ENCODE measurements at places on chromosomes 16 and 17.

DNA sequence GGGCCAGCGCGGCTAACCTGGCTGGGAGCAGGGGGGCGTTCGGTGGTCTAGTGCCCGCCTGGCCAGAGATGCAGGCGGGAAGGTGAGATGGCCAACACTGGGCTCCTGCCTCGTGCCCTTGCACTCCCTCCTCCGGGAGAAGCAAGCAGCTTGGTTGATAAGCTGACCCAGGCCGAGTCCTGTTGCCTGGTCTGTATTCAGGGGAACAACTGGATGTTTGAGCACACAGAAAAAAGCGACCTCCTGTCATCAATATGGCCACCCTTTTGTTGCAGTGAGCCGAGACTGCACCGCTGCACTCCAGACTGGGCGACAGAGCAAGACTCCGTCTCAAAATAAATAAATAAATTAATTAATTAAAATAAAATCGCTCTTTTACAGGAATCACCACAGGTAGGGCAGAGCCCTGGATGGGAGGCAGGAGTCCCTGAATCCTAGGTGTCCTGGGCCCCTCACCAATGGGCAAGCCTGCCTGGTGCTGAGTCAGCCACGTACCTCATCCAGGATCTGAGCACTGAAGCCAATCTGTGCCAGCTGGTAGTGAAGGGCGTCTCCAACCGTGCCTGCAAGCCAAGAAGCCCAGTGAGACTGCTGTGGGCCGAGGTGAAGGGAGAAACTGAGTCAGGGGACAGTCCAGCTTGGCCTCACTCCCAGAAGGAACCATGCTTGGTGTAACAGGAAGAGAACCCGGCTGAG lies 31.8 kb downstream of the HASPIN start:
- H3K4me3 ChIP-seq = no peak overlapping the region
- no peak for DNase-seq

- no peaks in the 10 kb centered on the region for H3K4me1 ChIP-seq
- no peak for DNase-seq
- H3K27me3 ChIP-seq = no peaks in the 10 kb centered on the region
- no peaks in the 10 kb centered on the region for H3K36me3 ChIP-seq
These were observed 135.4 kb upstream of the KIF2B start for GRCh38 chr17:53687324-53687723.

- no peak for DNase-seq
- H3K27me3 ChIP-seq = no peaks in the 10 kb centered on the region
- no peak overlapping the region for H3K4me3 ChIP-seq
- H3K27ac ChIP-seq = no peak overlapping the region
These were observed 53.0 kb downstream of the NFAT5 start for GRCh38 chr16:69618721-69619120.

DNA sequence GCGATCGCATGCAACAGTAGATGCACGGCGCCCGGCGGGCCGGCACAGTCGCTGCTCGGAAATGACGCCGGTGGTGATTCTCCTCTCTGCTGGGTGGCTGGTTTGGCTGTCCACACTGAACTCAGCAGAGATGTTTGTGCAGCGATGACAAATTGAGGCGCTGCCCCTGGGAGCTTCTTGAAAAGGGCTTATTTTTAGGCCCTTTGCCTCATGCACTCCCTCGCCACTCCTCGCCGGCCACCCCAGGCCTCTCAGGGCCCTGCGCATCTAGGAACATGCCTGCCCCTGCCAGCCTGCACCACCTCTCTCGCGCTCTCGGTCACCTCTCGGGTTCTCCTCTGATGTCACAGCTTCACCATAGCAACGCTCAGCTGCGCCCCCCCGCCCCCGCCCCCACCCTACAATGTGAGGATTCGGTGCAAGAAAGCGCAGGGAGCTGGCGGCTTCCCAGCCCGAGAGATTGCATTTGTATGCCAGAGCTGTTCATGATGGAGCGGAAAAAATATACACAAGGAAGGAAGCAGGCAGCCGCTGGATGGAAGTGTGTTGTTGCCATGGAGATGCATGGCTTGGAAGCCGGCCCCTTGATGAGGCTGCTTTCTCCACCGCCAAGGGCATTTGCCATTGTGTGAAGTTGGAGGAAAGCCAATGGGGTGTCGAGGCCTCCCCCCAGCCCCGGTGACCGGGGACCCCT lies 81.3 kb upstream of the PLCG2 start:
- DNase-seq = no peak
- no peaks in the 10 kb centered on the region for H3K27me3 ChIP-seq
- no peaks in the 10 kb centered on the region for H3K4me1 ChIP-seq
- H3K4me3 ChIP-seq = no peak overlapping the region
- no peak overlapping the region for H3K27ac ChIP-seq
- peaks cover 14% of the 10 kb centered on the region for H3K36me3 ChIP-seq

DNA sequence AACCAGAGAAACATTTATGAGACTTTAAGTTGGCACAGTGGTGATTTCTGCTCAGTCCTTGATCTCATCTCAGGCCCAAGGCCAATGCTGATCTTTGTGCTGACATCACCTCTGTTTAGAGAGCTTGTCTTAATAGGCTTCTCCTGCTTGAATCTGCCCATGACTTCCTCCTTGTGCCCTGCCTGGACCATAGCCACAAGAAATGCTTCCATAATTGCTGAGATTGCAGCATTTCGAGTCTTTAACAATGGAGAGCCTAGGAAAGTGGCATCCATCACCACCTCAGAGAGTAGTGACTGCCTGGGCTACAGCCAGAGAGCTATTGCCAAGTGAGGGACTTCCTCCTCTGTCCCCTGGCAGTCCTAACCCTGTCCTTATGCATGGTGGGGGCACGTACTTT lies 25.1 kb upstream of the MMP2 start:
- no peak overlapping the region for H3K4me3 ChIP-seq
- H3K36me3 ChIP-seq = no peaks in the 10 kb centered on the region
- no peaks in the 10 kb centered on the region for H3K4me1 ChIP-seq
- DNase-seq = no peak

DNA sequence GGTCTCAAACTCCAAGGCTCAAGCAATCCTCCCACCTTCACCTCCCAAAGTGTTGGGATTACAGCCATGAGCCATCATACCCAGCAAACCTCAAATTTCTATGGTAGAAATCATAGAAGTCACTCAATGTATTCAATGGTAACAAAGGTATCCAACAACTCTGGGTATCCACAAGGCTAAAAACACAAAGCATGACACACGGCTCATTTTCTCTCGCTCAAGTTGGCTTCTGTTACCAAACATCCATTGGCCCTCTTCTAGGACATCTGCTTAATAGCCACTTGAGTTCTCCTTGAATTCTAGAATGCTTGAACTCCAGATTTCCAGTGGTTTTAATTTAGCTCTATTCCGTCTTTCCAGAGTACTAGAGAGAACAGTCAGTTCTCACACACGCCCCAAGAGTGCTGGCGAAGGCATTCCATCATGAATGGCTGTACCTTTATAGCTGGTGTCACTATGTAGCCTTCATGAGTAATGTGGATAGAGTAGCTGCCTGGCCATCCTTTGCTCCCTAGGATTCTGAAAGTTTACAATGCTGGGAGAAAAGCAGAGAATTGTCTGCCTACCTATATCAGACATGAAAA lies 42.6 kb downstream of the SPAG9 start:
- no peak overlapping the region for H3K4me3 ChIP-seq
- no peaks in the 10 kb centered on the region for H3K27me3 ChIP-seq
- DNase-seq = no peak

DNA sequence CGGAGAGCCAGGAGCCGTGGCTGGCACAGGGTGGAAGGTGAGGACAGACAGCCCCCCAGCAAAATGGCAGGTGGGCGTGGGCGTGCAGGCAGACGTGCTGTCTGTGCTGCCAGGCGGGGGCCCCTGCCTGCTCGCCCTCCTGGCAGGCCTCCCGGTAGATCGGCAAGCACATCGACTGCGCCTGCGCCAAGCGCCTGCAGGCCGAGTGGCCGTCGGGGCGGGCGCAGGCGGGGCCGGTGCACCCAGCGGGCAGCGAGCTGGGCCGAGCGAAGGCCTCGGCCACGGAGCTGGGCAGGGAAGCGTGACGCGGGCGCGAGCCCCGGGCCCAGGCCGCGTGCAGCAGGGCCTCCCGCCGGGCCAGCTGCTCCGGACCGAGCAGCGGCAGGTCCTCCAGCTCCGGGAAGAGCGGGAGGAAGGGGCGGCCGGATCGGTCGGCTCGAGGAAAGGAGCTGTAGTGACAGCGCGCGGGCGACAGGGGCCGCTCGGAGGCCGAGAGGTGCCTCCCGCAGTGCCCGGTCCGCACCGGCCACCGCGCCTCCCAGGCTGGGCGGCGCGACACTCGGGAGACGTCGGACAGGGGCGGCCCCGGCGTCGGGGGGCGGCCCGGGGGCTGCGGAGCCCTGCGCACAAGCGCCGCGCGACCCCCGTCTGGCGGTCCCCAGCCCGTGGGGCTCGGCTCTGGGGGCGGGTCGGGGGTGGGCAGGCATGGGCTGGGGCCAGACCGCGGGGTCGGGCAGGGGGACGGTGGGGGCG lies 16.9 kb downstream of the GRIN2C start:
- DNase-seq = peak; percentile 53
- H3K4me3 ChIP-seq = no peak overlapping the region
- H3K36me3 ChIP-seq = no peaks in the 10 kb centered on the region
- peaks cover 11% of the 10 kb centered on the region for H3K27me3 ChIP-seq

GRCh38 chr16:88698646-88699045 lies 7.6 kb downstream of the RNF166 start:
- peaks cover 29% of the 10 kb centered on the region for H3K36me3 ChIP-seq
- DNase-seq = no peak
- H3K4me1 ChIP-seq = peaks cover 46% of the 10 kb centered on the region
- H3K27ac ChIP-seq = no peak overlapping the region

DNA sequence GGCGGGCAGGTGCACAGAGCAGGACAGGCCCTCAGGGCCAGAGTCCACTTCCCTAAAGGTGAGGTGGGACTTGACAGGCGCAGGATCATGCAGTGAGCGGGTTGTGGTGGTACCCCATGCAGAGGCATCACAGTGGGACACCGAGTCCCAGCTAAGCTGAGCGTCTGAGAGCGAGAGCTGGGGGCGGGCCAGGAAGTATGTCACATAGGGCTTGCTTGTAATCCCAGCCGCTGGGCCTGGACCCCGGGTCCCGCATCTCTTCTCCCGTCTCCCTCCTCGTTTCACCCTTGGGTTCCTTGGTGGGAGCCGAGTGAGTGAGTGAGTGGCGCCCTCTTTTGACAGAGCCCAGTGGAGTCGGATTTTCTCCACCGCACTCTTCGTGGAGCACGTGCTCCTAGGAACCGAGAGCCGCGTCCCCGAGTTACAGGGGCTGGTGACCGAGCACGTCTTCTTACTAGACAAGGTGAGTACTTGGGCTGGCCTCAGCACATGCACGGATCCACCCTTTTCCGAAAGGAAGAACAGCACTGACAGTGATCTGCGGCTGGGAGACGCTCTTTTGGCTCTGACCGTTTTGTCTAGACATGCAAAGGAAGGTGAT lies 50.8 kb upstream of the ENDOV start:
- no peaks in the 10 kb centered on the region for H3K4me1 ChIP-seq
- peaks cover 81% of the 10 kb centered on the region for H3K36me3 ChIP-seq
- H3K4me3 ChIP-seq = no peak overlapping the region
- H3K27me3 ChIP-seq = no peaks in the 10 kb centered on the region

- H3K27ac ChIP-seq = no peak overlapping the region
- H3K27me3 ChIP-seq = no peaks in the 10 kb centered on the region
- H3K4me1 ChIP-seq = peaks cover 21% of the 10 kb centered on the region
- H3K36me3 ChIP-seq = peaks cover 5% of the 10 kb centered on the region
These were observed 3.0 kb upstream of the QPRT start for GRCh38 chr16:29675811-29676643.

GRCh38 chr17:22273308-22273707 lies 581.0 kb downstream of the KCNJ18 start:
- no peak overlapping the region for H3K27ac ChIP-seq
- H3K4me3 ChIP-seq = no peak overlapping the region
- H3K4me1 ChIP-seq = no peaks in the 10 kb centered on the region
- H3K36me3 ChIP-seq = no peaks in the 10 kb centered on the region

GRCh38 chr17:59121901-59122480 lies 15.3 kb upstream of the TRIM37 start:
- no peaks in the 10 kb centered on the region for H3K27me3 ChIP-seq
- peaks cover 13% of the 10 kb centered on the region for H3K36me3 ChIP-seq
- no peak overlapping the region for H3K4me3 ChIP-seq
- no peak overlapping the region for H3K27ac ChIP-seq

GRCh38 chr16:21666772-21667171 lies 3.0 kb downstream of the OTOA start:
- H3K4me1 ChIP-seq = peaks cover 7% of the 10 kb centered on the region
- H3K27me3 ChIP-seq = peaks cover 3% of the 10 kb centered on the region
- H3K27ac ChIP-seq = no peak overlapping the region
- DNase-seq = no peak

DNA sequence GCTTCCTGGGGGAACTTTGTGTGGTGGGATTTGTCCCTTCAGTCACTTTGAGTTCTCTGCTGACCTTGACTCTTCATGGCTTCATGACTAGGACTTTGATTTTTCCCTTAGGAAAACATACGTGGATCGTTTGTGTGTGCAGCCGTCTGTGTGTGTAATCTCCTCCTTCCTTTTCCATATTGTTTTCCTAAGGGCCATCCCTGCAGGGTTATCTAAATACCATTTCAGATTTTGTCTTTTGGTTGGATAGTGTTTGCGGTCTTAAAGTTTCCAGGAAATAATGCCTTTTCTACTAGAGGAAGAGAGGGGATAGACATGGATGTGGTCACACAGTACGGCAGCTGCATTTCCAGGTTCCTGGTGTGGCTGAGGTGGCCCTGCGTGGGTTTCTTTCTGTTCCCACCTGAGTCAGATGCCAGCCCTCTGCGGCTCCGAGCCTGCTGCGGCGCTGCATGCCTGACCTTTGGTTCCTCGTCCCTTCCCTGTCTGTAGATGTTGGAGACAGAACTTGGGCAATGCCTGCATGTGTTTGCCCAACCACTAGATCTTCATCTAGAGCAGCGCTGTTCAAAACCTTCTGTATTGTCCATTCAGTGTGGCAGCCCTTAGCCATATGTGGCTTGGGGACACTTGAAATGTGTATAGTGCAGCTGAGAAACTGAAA lies 72.0 kb upstream of the LGALS9 start:
- H3K4me1 ChIP-seq = peaks cover 17% of the 10 kb centered on the region
- no peak overlapping the region for H3K4me3 ChIP-seq
- H3K27ac ChIP-seq = no peak overlapping the region
- DNase-seq = no peak

Data from activated CD4-positive, alpha-beta T cell treated with anti-CD3 and anti-CD28 coated beads for 36 hours (primary cell).